ENCODE measurements at places on chromosomes 4 and X.

- no peak for DNase-seq
Measured at GRCh38 chr4:127846061-127846460, 34.6 kb upstream of the PLK4 start.

DNA sequence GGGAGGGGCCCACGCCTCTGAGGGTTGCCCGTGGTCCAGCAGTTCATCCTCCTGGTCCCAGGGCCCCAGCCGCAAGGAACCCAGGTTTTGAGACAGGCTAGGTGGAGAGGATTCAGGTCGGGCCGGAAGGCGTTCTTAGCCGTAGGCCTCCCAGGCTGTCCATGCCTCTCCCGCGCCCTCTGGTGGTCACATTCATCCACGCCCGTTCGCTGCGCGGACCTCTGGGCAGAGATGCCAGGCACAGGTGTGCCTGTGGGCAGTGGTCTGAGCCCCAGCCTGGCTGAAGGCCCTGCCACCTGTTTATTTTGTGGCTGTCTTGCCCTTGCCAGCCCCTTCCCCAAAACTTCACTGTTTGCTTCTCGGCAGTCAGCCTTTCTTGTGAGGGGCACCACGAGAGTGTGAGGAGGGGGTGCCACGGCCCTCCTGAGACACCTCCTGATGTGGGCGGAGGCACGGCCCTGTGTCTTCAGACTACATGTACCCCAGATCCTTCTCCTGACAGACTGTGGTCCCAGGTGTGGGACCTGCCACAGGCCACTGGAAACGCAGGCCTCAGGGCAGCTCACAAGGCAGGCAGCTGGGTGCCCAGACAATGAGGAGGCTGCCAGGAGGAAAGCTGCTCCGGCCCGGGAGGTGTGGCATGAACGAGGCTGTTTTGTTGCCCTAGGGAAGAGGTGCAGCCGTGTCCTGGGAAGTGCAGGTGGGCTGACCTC is 5.0 kb downstream of the UVSSA start:
- DNase-seq: peak; percentile 92

DNA sequence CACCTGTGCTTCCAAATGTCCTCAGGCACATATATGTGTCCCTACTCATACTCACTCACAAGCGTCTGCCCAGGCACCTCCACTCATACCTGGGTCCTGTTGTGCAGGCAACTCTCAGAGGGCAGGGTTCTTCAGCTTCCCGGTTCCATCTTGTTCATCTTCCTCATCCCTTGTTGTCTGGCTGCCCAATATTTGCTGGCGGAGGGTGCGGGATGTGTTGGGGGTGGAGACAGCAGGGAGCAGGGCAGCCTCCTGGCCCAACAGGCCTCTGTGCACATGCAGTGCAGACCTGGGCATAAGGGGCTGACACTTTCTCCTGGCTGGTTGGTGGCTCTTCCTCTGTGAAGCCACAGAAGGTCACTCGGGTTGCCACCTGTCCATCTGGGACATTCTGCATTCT is 32.1 kb downstream of the NBDY start:
- no peak for DNase-seq

- no peak for DNase-seq
Measured at GRCh38 chr4:37885496-37885895, 5.4 kb upstream of the TBC1D1 start.

DNA sequence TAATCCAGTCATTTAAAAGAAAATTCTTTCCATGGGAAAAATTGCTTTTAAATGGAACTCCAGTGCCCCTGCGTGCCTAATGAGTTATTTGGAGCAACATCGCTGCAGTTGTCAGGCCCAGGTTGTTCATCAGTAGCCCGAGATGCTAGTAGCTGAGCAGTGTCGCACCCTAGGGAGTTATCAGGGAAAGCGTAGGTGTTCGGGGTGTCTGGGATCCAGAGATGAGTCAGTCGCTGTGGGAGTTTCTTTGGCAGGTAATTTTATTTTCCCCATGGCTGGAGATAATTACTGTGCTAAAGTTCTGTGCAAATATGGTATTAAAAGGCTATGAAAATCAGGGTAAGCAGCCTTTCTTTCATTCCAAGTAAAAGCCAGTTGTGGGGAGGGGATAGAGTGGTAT is 49.4 kb downstream of the ANXA3 start:
- DNase-seq: no peak

- DNase-seq: no peak
Measured at GRCh38 chr4:124934916-124935315, 222.4 kb upstream of the ANKRD50 start.

DNA sequence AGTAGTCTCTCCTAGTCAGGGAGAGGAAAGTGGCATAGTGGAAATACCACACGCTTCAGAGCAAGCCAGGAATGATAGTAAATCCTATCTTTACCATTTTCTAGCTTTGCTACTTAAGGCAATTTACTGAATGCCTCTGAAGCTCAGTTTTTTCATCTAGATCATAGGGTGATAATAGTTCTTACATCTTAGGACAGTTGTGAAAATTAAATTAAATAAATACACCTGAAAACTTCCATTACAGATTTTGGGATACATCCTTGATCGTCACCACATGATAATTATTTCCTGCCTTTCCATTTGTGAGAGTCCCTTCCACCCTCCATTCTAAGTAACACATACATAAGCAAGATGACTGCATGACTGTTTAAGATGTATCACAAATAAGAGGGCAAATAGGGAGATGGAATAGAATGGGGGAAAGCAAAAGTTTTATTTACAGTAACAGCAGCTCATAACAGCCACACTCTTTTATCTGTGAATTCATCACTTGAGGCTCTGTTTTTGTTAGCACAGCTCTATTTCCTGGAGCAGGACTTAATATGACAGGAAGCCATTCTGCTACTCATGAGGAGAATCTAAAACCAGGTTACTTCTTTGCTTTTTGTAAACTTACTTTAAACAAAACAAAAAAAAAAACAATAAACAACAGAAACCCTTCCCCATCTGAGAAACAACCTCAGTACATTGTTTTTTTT is 13.4 kb downstream of the P2RY10 start:
- DNase-seq: no peak

DNA sequence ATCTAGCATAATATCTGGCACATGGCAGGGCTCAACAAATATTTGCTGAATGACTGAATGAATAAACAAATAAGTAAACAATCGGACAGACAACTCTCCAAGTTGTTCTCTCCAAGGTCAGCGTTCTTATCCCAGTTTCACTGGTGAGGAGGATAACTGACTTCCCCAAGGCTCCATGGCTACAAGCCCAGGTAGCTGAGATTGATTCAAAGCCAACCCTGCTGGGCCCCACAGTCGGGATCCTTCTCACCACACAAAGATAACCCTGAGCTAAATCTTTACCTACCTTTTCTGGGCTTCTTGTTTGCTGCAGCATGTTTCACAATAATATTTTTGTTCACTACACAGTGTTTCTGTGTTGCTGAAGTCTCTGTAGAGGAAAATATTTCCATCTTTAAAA is 54.9 kb downstream of the USP46 start:
- no peak for DNase-seq

- no peak for DNase-seq
Measured at GRCh38 chrX:38898261-38898660, 97.0 kb downstream of the MID1IP1 start.

- no peak for DNase-seq
Measured at GRCh38 chr4:3667258-3667657, 98.9 kb upstream of the ADRA2C start.

DNA sequence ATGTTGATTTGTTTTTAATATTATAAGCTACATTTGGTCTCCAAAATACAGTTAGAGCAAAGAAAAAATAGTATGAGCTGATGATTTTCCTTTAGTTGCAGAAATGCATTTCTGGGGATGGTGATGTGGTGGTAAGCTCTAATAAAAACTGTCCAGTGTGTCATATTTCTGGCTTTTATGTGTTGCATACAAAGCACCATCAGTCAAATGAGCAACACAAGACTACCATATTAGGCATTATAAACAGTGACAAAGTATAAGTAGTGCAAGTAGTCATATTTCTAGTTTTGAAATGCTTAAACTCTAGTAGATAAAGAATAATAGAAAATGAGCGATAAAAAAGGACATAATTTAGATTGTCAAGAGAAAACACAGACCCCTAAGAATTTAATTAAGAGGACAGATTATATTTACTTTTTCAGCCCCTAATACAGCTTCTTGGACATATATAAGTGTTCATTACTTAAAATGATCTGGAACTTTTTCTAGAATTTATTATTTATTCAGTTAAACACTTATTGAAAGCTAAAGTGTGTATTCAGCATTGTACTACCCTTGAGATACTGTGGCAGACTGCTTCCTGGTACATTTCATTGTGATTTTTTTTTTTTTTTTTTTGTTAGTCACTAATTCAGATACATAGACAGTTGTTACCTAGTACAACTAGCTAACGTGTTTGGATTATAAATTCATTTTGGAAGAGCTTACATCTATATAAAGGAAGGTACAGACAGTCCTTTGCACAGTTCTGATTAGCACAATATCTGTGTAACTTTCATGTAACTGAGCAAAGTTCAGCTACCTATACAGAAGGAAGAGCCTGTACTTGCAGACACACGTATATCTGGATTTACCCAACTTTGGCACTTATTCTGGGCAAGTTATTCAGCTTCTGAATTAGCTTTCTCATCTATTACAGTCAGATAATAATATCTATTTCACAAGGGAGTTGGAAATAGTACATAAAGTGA is 22.3 kb downstream of the RAP1GDS1 start:
- DNase-seq: no peak

- DNase-seq: no peak
Measured at GRCh38 chr4:168878623-168879022, 131.4 kb downstream of the CBR4 start.

GRCh38 chr4:134999169-134999568 is 797.6 kb upstream of the PABPC4L start:
- no peak for DNase-seq

DNA sequence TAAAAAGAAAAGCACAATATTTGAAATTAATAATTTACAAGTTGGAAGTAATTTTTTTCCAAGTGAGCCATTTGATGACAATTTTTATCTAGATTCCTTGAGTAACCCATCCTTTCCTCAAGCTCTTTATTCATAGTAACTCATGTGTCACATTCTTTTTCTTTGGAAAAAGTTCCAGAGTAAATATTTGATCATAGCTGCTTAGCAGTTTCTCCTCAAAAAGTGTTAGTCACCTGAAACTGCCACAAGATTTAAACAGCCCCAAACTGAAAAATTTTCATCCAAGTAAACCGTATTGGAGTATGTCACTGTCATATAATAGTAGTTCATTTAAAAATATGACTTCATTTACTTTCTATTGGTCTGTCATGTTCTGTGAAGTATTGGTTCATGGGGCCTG is 94.6 kb upstream of the CASK start:
- no peak for DNase-seq

- no peak for DNase-seq
Measured at GRCh38 chr4:98603683-98604521, 54.5 kb downstream of the TSPAN5 start.

DNA sequence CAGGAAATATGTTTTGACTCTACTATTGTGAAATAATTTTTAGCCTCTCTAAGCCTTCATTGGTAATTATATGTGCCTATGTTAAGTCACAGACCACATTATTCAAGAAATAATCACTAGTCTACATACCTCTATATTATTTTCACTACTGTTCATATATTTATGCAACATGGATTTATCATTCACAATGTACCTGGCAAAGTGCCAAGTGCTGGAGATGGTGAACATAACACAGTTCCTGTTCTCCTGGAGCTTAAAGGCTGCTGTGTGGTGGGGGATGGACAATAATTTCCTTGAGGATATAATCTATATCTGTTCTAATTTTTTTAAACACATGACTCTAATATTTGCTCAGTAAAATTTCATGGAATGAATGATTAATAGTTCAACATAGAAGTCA is 527.7 kb upstream of the CXorf51A start:
- DNase-seq: no peak

- no peak for DNase-seq
Measured at GRCh38 chr4:119032921-119033685, 102.5 kb upstream of the MYOZ2 start.

DNA sequence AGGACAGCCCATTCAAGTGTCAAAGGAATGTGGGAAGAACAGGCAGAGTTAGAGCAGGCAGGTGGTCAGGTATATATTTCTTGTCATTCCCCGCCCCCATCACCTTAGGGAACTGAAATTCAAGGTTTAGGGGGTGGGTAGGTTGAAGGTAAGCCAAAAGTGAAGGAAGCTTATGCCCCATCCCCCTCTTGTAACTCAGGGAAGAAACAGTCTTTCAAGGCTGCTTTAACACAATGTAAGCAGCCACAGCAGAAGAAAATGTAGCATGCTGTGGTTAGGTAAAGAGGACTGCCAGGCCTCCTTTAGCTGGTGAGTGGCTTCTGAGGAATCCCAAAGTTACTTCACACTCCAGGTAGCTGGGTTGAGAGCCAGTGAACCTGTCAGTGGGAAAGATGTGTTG is 122.3 kb downstream of the RS1 start:
- DNase-seq: no peak

DNA sequence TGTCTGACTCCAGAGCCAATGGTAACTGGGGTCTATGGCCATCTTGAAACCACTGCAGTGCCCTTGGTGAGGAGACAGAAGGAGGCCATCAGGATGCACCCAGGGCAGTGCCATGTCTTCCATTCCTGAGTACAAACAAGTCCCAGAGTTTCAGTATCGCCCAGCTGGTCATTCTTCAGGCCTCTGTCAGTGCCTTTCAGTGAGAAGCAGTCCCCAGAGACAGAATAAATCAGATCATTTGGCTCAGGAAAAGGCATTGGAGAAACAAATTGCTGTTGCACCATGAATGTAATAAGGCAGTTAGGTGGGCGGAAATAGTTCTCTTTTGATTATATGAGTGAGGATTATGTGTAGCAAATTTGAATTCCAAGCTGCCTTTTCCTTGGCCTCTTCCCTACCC is 21.3 kb downstream of the ADGRG4 start:
- DNase-seq: no peak

DNA sequence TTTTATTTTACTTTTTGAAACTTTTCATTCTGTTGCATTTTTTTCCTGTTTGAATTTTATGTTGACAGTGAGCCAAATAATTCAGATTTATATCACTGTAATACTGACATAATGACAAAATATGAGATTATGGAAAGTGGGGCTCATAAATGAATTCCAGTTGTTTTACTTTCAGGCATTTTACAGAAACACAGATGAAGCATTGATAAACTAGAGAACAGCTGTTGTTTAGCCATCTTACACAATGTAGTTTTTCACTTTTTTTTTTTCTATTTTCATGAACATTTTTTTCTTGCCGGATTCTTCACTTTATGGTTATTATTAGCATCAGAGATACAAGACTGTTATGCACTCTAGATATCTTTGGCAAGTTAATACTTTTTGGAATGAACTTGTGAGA is 91.7 kb upstream of the PAQR3 start:
- DNase-seq: no peak

DNA sequence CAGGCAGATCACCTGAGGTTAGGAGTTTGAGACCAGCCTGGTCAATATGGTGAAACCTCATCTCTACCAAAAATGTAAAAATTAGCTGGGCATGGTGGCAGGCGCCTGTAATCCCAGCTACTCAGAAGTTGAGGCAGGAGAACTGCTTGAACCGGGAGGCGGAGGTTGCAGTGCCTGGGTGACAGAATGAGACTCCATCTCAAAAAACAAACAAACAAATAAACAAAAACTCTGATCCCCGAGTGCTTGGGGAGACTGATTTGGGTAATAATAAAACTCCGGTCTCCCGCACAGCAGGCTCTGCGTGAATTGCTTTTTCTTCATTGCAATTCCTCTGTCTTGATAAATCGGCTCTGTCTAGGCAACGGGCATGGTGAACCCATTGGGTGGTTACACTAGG is 73.4 kb downstream of the HPRT1 start:
- DNase-seq: no peak
